ENCODE measurements at places on chromosomes 16 and 17. TPM values are rescaled to one million over a fixed set of nuclear protein-coding genes. Genes with fewer than 3 reads are reported as not detected.
A peak's percentile ranks its signal among the peaks of the same experiment; 100 is the strongest.

NCOR1 gene
- 130 TPM for total RNA-seq

DNA sequence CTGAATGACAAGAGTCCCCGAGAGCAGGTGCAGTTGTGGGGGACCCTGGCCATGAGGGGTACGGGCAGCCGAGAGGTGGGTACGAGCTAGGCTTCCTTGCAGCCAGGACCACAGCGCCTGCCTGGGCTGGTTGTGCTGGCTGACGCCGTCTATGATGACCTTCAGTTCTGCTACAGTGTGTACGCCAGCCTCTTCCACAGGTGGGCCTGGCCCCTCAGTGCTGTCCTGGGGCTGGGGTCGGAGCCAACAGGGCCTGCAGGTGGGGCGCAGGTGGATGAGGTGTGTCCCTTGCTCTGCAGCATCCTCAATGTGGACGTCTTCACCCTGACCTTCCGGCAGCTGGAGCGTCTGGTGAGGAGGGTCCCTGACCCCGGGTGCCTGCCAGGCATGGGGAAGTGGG, 7.2 kb downstream of the TSR3 start:
- no peak overlapping the region for H3K4me3 ChIP-seq
- peak; percentile 0 for DNase-seq
- no peaks in the 10 kb centered on the region for H3K27me3 ChIP-seq
- no peaks in the 10 kb centered on the region for H3K36me3 ChIP-seq

GRCh38 chr17:48729335-48730239, 1.0 kb upstream of the HOXB13 start:
- H3K4me3 ChIP-seq: peak overlapping the region; percentile 80
- no peak overlapping the region for H3K27ac ChIP-seq
- no peak for DNase-seq
- H3K36me3 ChIP-seq: no peaks in the 10 kb centered on the region
- H3K4me1 ChIP-seq: peaks cover 49% of the 10 kb centered on the region
- peaks cover 99% of the 10 kb centered on the region for H3K27me3 ChIP-seq

DRC3 gene
- total RNA-seq: 0.39 TPM

DNA sequence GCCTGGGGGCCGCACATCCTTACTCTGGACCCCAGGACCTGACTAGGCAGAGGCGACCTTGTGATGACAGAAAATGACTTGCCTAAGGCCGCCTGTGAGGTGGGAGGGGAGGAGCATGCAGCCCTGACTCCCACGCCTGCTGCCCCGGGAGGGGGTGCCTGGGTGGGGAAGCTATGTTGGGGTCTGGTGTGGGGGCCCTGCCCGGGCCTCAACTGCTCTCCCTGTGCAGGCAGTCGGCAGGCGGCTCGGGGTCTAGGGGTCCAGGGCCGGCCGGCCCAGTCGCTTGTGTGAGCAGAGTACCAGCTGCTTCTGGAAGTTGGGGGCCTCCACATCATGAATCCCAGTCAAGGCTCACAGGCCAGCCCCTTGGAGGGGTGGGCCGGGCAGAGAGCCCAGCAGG, 48.1 kb downstream of the PRMT7 start:
- H3K4me3 ChIP-seq: no peak overlapping the region
- peaks cover 5% of the 10 kb centered on the region for H3K36me3 ChIP-seq
- peaks cover 33% of the 10 kb centered on the region for H3K4me1 ChIP-seq
- H3K27ac ChIP-seq: no peak overlapping the region
- no peak for DNase-seq

DNA sequence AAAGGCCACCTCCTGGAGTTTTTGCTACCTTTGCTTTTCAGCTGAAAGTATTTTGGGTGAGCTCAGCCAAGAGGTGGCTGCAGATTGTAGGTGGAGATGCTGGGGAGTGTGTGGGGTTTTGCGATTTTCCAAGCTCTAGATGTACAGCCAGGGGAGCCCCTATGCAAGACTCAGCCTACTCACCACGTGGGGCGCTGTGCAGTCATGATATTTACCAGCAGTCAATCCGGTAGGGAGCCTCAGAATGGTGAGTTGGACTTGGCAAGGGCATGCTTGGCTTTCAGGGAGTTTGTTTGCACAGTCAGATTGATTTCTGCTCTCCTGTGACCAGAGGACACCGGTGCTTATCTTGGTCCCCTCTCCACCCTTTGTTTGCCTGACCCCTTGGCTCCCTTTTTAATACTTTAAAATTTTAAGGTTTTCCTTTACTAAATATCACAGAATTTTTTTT, 175.3 kb downstream of the UTP18 start:
- no peaks in the 10 kb centered on the region for H3K36me3 ChIP-seq
- no peaks in the 10 kb centered on the region for H3K27me3 ChIP-seq
- H3K27ac ChIP-seq: no peak overlapping the region
- H3K4me3 ChIP-seq: peak overlapping the region; percentile 51
